Neural progenitor cell (in vitro differentiated cells): ENCODE measurements at places on chromosomes 2 and 18. TPM values are rescaled to one million over a fixed set of nuclear protein-coding genes. Genes with fewer than 3 reads are reported as not detected.

GRCh38 chr18:9017167-9017904 is 85.2 kb upstream of the NDUFV2 start:
- peak; percentile 72 for DNase-seq
- no peak overlapping the region for H3K27ac ChIP-seq
- no peak overlapping the region for H3K4me3 ChIP-seq
- H3K36me3 ChIP-seq, result no peaks in the 10 kb centered on the region
- H3K27me3 ChIP-seq, result no peaks in the 10 kb centered on the region
- H3K4me1 ChIP-seq, result peaks cover 3% of the 10 kb centered on the region

DNA sequence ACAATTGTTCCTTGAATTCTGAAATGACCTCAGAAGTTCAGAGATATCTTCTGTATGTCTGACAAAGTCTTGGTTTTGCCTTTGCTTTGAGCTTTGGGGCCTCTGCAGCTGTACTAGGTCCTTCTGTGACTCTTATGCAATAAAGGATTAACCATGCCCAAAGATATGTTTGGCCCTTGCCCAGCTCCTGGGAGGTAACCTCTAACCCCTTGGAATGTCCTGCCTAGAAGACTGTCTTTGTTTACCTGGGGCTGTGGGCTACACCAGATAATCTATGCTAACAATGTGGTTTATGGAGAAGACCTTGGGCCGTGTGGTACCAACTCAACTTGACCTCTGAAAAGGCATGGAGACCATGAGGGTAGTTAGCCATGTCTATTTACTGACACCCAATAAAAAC is 140.9 kb upstream of the CAPN13 start:
- no peaks in the 10 kb centered on the region for H3K36me3 ChIP-seq
- H3K4me3 ChIP-seq, result no peak overlapping the region
- DNase-seq, result no peak
- H3K4me1 ChIP-seq, result no peaks in the 10 kb centered on the region
- no peaks in the 10 kb centered on the region for H3K27me3 ChIP-seq

DNA sequence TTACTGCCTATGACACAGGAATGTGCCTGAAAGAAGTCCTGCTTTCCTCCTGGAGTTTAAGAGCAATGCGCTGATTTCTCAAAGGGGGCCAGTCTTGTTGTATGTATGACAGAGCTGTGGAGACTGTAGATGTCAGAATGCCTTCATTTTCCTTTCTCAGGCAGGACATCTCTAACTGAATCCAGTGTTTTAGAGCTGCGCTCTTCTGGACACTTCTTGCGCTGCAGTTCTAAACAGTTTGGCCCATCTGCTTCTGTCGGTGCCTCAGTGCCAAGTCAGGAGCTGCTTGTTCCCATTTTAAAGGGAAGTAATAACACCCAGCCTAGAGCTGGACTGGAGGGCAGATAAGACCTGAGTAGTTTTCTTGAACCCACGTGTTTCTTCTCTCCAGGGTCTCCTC is 91.4 kb downstream of the ESCO1 start:
- H3K4me3 ChIP-seq, result no peak overlapping the region
- no peak overlapping the region for H3K27ac ChIP-seq
- H3K36me3 ChIP-seq, result peaks cover 42% of the 10 kb centered on the region
- H3K4me1 ChIP-seq, result no peaks in the 10 kb centered on the region
- DNase-seq, result no peak

Gene SAG
- 0.03 TPM in 1 of 2 replicates, not detected in the other for total RNA-seq

DNA sequence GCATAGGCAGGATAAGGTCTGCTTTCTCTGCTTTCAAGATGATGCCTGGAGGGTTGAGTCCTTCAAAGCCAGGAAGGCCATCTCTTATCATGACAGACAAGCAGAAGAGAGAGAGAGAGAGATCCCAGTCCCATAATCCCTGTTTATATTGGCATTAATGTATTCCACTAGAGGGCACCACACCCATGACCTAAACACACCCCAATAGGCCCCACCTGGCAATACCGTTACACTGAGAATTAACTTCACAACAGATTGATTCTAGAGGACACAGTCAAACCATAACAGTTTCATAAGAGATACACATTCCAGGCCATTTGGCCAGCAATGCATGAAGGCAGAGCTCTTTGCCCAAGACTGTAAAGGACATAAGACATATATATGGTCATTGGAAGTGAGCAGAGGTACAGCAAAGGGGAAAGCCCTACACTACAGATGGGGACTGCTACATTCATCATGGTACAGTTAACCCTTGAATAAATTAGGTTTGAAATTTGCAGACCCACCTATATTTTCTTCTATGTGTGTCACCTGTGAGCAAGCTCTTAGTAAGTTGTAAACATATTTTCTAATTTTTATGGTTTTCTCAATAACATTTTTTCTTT is 1516.1 kb downstream of the RPIA start:
- no peak overlapping the region for H3K4me3 ChIP-seq
- no peaks in the 10 kb centered on the region for H3K27me3 ChIP-seq
- no peak overlapping the region for H3K27ac ChIP-seq
- no peak for DNase-seq

GRCh38 chr2:42787788-42788477 is 4.5 kb downstream of the HAAO start:
- H3K4me3 ChIP-seq, result no peak overlapping the region
- DNase-seq, result no peak
- H3K27ac ChIP-seq, result no peak overlapping the region
- peaks cover 24% of the 10 kb centered on the region for H3K27me3 ChIP-seq

Gene CXCR4
- total RNA-seq, result 31.0 and 32.6 TPM in 2 replicates

Gene BMP10
- total RNA-seq, result not detected in 2 replicates

DNA sequence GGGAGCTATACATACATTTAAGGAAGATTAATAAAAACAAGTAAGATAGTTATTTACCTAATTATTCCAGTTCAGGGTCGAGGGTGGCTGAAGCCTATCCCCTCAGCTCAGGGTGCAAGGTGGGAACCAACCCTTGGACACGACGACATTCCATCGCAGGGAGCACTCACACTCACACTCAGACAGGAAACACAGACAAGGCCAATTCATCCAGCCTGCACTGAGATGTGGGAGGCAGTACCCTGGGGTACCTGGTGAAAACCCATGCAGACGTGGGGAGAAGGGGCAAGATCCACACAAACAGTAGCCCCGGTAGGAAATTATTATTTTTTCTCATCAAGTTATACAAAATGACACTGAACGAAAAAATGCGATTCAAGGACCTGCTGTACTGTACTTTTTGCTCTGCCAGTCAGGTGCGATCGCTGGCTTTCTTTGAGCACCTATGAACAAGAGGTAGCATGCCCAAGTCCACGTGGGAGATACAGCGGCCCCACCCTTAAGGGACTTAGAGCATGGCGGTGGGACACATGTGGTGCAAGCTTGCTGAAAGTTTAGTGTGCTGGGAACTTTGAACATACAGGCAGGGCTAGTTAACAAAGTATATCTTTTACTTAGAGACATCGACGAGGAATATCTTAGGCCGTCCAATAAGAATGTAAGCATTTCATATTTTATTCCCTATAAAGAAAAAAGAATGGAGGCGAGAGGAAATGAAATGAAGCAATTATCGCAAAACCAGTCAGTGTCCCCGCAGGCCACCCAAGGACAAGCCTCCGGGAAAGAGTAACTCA is 624 bp downstream of the METTL8 start:
- H3K27me3 ChIP-seq, result no peaks in the 10 kb centered on the region
- H3K36me3 ChIP-seq, result peaks cover 19% of the 10 kb centered on the region
- peak; percentile 56 for DNase-seq
- H3K27ac ChIP-seq, result peak overlapping the region; percentile 50
- peak overlapping the region; percentile 68 for H3K4me3 ChIP-seq

Gene LRRC30
- not detected in 2 replicates for total RNA-seq

GRCh38 chr2:234355021-234355720 is 141.7 kb downstream of the ARL4C start:
- peak overlapping the region; percentile 2 for H3K4me3 ChIP-seq
- peaks cover 4% of the 10 kb centered on the region for H3K36me3 ChIP-seq
- peaks cover 37% of the 10 kb centered on the region for H3K4me1 ChIP-seq
- no peaks in the 10 kb centered on the region for H3K27me3 ChIP-seq
- peak; percentile 51 for DNase-seq

DNA sequence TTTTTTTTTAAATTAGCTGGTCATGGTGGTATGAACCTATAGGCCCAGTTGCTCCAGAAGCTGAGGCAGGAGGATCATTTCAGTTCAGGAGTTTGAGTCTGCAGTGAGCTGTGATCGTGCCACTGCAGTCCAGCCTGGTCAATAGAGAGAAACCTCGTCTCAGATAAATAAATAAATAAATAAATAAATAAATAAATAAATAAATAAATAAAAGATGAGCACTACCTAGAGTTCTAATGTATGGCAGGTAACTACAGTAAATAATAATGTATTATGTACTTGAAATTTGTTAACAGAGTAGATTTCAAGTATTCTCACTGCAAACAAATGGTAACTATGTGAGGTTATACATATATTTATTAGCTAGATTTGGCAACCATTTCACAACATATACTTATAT is 697.9 kb upstream of the ID2 start:
- H3K36me3 ChIP-seq, result no peaks in the 10 kb centered on the region
- H3K4me1 ChIP-seq, result no peaks in the 10 kb centered on the region
- DNase-seq, result no peak
- no peak overlapping the region for H3K27ac ChIP-seq
- H3K4me3 ChIP-seq, result no peak overlapping the region
- H3K27me3 ChIP-seq, result no peaks in the 10 kb centered on the region

GRCh38 chr2:56510610-56511009 is 326.8 kb downstream of the CCDC85A start:
- no peaks in the 10 kb centered on the region for H3K36me3 ChIP-seq
- H3K27ac ChIP-seq, result no peak overlapping the region
- H3K27me3 ChIP-seq, result no peaks in the 10 kb centered on the region
- no peak overlapping the region for H3K4me3 ChIP-seq
- DNase-seq, result no peak

Gene SEPTIN10
- 96.9 and 160 TPM in 2 replicates for total RNA-seq

DNA sequence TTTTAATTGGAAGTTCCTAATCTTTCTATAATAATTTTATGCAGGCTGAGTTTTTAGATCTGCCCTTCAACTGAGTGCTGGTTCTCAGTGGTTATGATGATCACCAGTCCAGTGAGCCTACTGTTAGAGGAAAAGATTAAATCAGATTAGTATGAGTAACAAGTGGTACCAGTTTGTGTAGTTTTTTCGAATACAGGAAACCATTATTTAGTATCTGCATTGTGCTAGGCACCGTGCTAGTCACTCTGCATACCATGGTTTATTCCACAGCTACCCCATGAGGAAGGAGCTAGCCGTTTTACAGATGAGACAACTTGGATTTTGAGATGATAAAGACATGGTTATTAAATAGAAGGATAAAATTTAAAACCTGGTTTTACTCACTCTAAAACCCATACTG is 6.1 kb downstream of the PSMD1 start:
- H3K36me3 ChIP-seq, result peaks cover 25% of the 10 kb centered on the region
- no peak overlapping the region for H3K4me3 ChIP-seq
- no peak for DNase-seq
- H3K27ac ChIP-seq, result no peak overlapping the region
- no peaks in the 10 kb centered on the region for H3K27me3 ChIP-seq

- H3K27ac ChIP-seq, result no peak overlapping the region
- no peaks in the 10 kb centered on the region for H3K27me3 ChIP-seq
- no peaks in the 10 kb centered on the region for H3K36me3 ChIP-seq
- peaks cover 12% of the 10 kb centered on the region for H3K4me1 ChIP-seq
- DNase-seq, result no peak
Measured at GRCh38 chr2:174635015-174635593, 37.5 kb upstream of the WIPF1 start.

Gene BAZ2B
- 57.3 and 101 TPM in 2 replicates for total RNA-seq

- no peak for DNase-seq
- peaks cover 8% of the 10 kb centered on the region for H3K4me1 ChIP-seq
- H3K27me3 ChIP-seq, result no peaks in the 10 kb centered on the region
- no peak overlapping the region for H3K27ac ChIP-seq
- no peak overlapping the region for H3K4me3 ChIP-seq
Measured at GRCh38 chr18:44518666-44519065, 162.0 kb upstream of the SETBP1 start.

DNA sequence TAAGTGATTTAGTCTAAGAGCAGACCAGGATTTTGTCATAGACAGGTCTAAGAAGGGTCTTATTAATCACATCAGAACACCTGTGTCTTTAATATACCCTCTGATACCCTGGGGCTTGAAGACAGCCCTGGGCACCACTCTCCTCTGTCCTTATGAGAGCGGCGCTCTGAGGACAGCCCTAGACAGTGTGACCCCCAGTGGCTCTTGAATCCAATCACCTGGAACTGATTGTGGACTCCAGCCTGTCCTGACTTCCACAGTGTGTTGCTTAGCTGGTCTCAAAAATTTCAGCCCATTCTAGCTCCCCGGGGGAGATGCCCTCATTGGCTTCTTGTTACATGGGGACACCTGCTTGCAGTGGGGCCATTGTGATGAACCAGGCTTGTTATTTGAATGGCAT is 195.8 kb upstream of the SMAD2 start:
- no peak overlapping the region for H3K4me3 ChIP-seq
- no peak for DNase-seq
- peaks cover 10% of the 10 kb centered on the region for H3K4me1 ChIP-seq
- H3K36me3 ChIP-seq, result no peaks in the 10 kb centered on the region
- H3K27ac ChIP-seq, result no peak overlapping the region

- no peaks in the 10 kb centered on the region for H3K4me1 ChIP-seq
- H3K36me3 ChIP-seq, result peaks cover 9% of the 10 kb centered on the region
- DNase-seq, result no peak
Measured at GRCh38 chr18:49446481-49446880, 14.0 kb downstream of the DYM start.

DNA sequence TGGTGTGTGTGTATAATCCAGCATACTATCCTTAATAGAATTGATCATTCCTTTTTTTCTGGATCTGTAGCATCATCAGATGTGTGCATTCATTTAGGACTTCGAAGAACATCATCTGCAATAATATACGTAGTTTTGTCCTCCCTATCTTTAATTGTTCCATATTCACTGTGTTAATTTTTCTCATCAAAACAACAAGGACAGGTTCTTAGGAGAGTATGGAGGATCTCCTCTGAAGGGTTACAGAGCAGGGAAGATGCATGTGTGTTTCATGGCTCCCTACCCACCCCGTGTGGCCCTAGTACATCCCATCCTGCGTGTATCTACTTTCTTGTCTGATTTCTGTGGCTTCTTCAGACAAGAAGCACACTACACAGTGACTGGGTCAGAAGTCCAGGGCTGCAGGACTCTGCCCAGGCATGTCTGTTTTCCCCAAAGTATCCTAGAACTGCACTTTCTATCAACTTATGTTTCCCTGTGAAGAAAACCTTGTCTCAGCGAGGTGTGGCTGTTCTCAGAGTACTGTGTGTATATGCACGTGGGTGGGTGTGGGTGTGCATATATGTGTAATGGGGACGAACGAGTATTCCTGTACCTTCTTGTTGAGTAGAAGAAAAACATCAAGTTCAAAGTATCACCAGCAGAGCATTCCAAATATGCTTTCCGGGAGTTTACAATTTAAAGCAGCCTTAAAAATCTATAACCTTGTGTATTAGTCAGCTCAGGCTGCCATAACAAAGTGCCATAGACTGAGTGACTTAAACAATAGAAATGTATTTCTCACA is 220.4 kb upstream of the FOSL2 start:
- no peaks in the 10 kb centered on the region for H3K27me3 ChIP-seq
- DNase-seq, result no peak
- no peaks in the 10 kb centered on the region for H3K36me3 ChIP-seq
- H3K4me3 ChIP-seq, result no peak overlapping the region
- H3K27ac ChIP-seq, result no peak overlapping the region

- H3K4me1 ChIP-seq, result no peaks in the 10 kb centered on the region
- H3K27me3 ChIP-seq, result no peaks in the 10 kb centered on the region
- no peak overlapping the region for H3K27ac ChIP-seq
- H3K4me3 ChIP-seq, result no peak overlapping the region
- no peak for DNase-seq
- H3K36me3 ChIP-seq, result no peaks in the 10 kb centered on the region
Measured at GRCh38 chr2:232973011-232973735, 39.9 kb downstream of the NGEF start.

Gene HOXD4
- not detected in 2 replicates for total RNA-seq

GRCh38 chr2:119126650-119127049 is 31.9 kb downstream of the C1QL2 start:
- no peaks in the 10 kb centered on the region for H3K4me1 ChIP-seq
- no peaks in the 10 kb centered on the region for H3K27me3 ChIP-seq
- H3K4me3 ChIP-seq, result no peak overlapping the region
- DNase-seq, result peak; percentile 74
- H3K27ac ChIP-seq, result no peak overlapping the region
- no peaks in the 10 kb centered on the region for H3K36me3 ChIP-seq
